ENCODE measurements at places on chromosomes 16 and 17. TPM values are rescaled to one million over a fixed set of nuclear protein-coding genes. Genes with fewer than 3 reads are reported as not detected.

The CD300C gene
- not detected for total RNA-seq

The ABCA3 gene
- 0.26 TPM for total RNA-seq

The RAP1GAP2 gene
- 3.5 TPM for total RNA-seq

The ARHGAP23 gene
- total RNA-seq, result 17.3 TPM

The TEN1 gene
- total RNA-seq, result 13.1 TPM

The BEAN1 gene
- not detected for total RNA-seq

The ABR gene
- total RNA-seq, result 47.8 TPM

The SDR42E2 gene
- total RNA-seq, result under 0.01 TPM

The ARL5C gene
- total RNA-seq, result under 0.01 TPM

The PRAC1 gene
- total RNA-seq, result not detected

The SRL gene
- 0.47 TPM for total RNA-seq

All from bronchial smooth muscle cell (primary cell).